ENCODE measurements at places on chromosomes 2 and 18. TPM values are rescaled to one million over a fixed set of nuclear protein-coding genes. Genes with fewer than 3 reads are reported as not detected.

GRCh38 chr2:65939687-65940086 lies 495.2 kb upstream of the MEIS1 start:
- no peak for DNase-seq

DNA sequence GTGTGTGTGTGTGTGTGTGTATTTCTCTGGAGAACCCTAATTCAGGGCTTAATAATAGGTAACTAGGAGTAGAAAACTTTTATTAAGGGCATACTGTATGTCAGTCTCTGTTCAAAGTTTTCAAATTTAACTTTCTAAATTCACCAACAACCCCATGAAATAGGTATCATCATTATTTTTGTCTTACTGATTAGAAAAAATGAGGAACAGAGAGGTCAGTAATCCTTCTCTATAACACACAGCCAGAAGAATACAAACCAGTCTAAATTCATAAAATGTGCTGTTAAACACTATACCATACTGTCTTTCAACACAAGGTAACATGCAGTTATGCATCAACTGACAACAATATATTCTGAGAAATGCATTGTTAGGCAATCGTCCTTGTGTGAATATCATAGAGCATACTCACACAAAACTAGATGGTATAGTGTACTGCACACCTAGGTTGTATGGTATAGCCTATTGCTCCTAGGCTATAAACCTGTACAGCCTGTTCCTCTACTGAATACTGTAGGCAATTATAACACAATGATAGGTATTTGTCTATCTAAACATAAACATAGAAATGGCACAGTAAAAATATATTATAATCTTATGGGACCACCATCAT lies 143.1 kb downstream of the PTH2R start:
- DNase-seq: no peak

DNA sequence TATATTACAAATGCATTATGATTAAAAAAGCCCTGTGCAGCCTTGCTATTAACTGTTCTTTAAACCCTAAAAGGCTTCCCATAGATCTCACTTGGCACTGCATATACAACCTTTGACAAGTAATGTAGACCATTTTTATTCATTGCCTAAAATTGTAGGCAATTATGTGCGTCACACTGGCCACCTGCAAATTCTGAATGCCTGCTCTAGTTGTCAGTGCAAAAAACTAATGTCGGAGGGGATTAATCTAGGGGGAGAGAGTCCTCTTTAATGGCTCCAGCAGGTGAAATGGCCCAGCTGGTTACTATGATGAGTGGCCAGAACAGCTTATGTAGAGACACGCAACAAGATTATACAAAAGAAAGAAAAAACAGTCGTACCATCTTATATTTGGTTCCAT lies 123.2 kb downstream of the OLA1 start:
- no peak for DNase-seq

GRCh38 chr2:82697231-82697630 lies 1761.8 kb downstream of the SUCLG1 start:
- DNase-seq: no peak

- no peak for DNase-seq
Observed at GRCh38 chr2:171703574-171704347, 16.5 kb downstream of the DYNC1I2 start.

DNA sequence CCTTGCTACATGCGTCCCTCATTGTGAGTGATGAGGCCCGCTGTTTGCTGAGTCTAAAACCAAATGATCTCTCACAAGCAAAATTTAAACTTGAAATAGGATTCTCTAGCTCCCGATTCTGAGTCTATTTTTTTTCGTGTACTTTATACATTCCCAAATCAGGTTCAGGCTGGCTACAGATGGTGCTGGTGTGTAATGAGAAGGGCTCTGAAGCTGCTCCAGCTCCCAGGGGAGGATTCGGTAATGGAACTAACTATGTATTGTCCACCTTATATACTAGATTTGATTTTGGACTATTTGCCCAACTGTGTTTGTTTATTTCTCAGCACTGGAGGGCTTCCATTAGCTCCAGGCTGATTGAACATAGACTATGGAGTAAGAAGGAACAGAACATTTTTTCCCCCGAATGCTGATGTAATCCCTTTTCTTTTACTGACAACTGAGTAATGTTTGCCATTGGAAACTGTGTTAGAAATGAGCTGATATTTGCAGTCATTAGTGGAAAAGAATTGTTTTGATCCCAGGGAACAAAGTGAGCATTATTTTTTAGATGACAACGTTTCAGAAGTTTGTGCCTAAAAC lies 274.0 kb upstream of the FIGN start:
- no peak for DNase-seq

GRCh38 chr2:241225545-241225944 lies 37.1 kb downstream of the ANO7 start:
- no peak for DNase-seq

DNA sequence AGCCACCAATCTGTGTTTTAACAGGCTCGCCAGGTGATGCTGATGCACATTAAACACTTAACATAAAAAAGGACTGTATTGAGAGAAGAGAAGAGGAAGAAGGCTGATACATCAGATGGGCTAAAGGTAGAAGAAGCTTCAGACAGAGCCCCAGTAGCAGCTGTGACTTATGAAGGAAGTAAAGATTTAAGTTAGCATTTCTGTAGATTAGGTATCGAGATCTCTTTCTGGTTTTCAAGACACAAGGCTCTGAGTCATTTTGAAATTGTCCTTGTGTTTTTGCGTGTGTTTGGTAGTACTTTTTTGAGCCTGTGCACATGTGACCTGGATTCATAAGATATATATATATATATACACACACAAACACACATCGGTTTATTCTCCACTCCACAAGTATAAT lies 40.6 kb upstream of the GCFC2 start:
- DNase-seq: no peak

GRCh38 chr18:75406491-75407445 lies 20.7 kb downstream of the SMIM21 start:
- no peak for DNase-seq

DNA sequence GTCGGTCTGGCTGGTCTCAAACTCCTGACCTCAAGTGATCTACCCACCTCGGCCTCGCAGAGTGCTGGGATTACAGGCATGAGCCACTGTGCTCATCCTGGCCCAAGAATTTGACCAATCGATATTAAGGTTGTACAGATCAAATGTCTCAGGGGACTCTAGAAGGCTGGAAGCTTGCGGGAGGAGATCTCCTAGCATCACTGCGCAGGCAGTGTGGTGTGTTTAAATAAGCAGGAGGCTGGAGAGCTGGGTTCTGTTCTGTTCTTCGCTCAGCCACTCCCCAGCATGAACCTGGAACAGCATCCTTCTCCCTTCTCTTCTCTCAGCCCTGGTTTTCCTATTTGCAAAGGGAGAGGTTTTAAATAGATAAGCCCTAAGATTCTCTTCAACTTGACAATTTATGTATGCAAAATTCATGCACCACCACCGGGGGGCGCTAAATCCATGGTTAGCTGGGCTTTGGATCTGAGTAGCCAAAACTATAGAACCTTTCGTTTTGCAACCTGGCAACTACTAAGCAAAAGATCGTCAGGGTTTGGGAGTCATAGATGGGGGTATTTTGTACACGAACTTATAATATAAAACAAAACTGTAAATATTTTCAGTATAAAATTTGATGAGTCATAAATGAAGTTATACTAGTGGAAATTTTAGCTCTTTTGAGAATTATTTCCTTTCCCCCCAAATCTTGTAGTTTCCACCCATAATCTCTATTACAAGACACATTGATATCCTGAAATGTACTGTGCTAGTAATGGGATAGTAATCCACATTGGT lies 60.6 kb downstream of the SLC16A14 start:
- peak; percentile 6 for DNase-seq

GRCh38 chr2:101036562-101036961 lies 34.5 kb downstream of the RPL31 start:
- DNase-seq: peak; percentile 33

The PCARE gene
- total RNA-seq: not detected

The TRIM43 gene
- not detected for total RNA-seq

The GAL3ST2 gene
- 0.41 TPM for total RNA-seq

The ELOA2 gene
- total RNA-seq: not detected

The ITPRIPL1 gene
- total RNA-seq: 4.9 TPM

The STON1 gene
- total RNA-seq: 3.7 TPM
